Activated T-cell treated with anti-CD3 and anti-CD28 coated beads, Interleukin-2, amount 50 U/mL, for 72 hours (primary cell): ENCODE measurements at places on chromosomes 16 and 17.

DNA sequence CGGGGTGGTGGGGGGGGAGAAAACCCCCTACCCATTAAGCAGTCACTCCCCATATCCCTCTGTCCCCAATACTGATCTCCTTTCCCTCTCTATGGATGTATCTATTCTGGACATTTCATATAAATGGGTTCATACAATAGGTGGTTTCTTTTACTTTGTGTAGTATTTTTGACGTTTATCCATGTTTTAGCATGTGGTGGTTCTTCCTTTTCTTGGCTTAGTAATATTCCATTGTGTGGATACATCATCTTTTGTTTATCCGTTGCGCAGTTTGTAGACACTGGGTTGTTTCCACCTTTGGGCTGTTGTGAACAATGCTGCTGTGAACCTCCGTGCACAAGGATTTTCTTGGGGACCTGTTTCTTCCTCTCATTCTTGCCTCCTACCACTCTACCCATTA is 12.6 kb downstream of the LDHD start:
- no peak for DNase-seq

DNA sequence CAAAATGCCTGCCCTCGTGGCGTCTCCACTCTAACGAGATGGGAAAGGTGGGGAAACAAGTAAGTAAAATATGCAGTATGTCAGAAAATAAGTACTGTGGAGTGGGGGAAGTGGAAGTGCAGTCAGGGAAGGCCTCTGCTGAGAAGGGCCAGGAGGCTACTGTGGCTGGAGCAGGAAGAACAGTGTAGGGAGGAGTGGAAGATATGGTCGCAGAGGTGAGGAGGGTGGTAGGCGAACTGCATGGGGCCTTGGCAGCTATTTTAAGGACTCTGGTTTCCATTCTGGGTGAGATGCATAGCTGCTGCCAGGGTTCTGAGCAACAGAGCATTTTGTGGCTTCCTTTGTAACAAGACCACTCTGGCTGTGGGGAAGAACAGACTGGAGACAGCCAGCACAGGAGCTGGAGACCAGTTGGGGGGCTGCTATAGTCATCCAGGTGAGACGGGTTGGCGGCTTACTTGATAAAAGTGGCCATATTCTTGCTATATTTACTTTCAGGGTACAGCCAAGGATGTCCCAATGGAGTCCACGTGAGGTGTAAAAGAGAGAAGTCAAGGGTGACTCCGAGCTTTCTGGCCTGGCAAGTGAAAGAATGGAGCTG is 42.6 kb downstream of the CYTH1 start:
- no peak for DNase-seq

GRCh38 chr16:1290063-1290501 is 19.4 kb upstream of the UBE2I start:
- no peak for DNase-seq

DNA sequence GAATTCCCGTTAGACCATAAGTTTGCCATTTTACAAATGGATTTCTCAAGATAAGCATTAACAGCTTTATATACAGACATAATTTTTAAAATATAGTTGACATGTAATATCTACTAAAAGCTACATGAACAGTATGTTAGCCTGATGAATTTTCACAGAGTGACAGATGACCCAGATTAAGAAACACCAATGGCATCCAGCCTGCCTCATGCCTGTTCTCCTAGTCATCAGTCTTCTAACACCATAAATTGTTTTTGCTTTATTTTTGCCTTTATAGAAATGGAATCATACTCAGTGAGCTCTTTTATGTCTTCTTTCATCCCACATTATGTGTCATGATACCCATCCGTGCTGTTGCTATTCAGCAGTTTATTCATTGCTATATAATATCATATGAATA is 80.0 kb downstream of the ATF7IP2 start:
- DNase-seq: no peak
